ENCODE measurements at places on chromosomes 16 and 17.

DNA sequence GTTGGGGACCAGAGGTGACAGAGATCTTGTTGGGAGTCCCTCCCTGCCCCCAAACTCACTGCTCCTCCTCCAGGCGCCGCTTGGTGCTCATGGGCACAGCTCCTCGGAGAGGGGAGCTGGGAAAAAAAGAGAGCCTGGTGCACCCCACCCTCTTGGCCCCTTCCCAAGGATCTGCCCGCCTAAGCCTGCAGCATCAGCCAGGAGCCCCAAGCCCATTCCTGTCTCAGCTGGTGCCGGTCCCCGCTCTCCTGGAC is 400 bp downstream of the HCFC1R1 start:
- DNase-seq = no peak

DNA sequence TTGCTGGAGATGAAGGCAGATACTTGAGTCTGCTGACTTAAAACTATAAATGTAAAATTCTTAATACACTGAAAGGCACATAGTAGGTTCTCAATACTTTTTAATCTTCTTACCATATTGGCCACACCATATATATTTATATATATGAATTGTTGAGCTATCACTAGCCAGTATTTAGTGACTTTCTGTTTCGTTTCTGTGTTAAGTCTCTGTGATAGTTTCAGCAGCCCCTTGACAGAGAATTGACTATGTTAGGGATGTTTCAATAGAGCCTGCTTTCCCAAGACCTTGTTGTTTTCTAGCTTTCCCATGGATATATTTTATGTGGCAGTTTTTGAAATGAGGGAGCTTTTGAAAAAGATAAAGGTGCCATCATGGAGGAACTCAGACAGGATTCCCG is 206.5 kb upstream of the GOT2 start:
- DNase-seq = no peak

DNA sequence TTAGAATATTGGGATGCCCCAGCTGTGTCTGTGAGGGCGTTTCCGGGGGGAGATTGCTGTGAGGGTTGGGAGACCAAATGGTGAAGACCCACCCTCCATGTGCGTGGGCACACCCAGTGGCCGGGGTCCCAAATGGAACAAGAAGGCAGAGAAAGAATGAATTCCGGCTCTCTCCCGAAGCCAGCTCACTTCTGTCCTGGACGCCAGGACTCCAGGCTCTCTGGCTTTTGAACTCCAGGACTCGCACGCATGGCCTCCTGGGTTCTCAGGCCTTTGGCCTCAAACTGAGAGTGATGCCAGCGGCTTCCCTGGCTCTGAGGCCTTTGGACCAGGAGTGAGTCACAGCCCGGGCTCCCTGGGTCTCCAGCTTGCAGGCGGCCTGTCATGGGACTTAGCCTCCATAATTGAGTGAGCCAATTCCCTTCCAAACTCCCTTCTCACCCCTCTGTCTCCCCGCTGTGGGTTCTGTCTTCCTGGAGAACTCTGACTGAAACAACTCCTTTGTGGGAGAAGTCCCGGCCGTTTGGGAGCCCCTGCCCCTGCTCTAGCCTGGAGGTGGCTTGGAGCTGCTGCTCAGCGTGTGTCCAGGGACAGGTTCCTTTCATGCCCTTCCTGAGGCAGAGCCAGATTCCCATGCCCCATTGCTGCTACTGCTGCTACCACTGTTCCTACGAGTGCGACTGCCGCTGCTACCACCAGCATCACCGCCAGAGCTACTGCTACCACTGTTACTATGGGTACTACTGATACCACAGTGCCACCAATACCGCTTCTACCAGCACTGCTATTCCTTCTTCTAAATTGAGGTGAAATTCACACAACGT is 49.8 kb upstream of the CBX4 start:
- no peak for DNase-seq

GRCh38 chr16:79658301-79659033 is 57.9 kb upstream of the MAF start:
- DNase-seq = no peak

- no peak for DNase-seq
These were observed 368.0 kb downstream of the CPPED1 start for GRCh38 chr16:12435730-12436129.

GRCh38 chr17:50507871-50508572 is at the start of gene MYCBPAP:
Gene MYCBPAP, plus strand, starts transcription at chr17:50508439. Its CDS starts 236 bp downstream, at chr17:50508675.
- DNase-seq = peak; percentile 79

GRCh38 chr17:16918443-16918842 is 53.5 kb downstream of the TNFRSF13B start:
- no peak for DNase-seq

DNA sequence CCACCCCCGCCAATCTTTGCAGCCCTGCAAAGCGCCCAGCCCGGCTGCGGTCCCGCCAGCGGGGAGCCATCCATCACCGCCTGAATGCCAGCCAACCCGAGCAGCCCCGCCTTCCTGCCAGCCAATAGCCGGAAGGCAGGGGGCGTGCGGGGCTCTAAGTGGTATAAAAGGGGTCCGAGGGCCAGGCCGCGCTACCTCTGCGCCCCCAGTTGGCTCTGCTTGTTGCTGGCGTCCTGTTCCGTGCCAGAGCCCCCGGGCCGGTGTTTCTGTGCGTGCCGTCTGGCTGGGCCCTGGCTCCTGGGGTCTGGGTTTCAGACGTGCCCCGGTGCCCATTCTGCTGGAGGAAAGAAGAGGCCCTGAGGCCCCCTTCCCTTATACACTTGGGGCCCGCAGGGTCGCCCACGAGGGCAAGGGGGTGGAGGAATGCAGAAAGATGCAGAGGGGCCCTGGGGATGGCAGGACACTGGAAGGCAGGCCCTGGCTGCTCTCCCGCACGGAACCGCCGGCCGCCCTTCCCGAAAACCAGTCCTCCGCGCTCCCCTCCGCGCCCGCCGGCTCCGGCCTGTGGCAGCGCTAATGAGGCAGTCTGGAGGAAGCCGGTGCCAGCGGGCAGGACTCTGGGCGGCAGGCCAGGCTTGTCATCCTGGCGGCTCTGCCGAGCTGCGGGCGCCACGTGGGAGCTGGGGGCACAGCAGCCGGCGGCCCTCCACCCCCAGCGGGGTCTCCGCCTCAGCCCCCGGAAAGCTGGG is 14.0 kb downstream of the COPZ2 start:
- DNase-seq = peak; percentile 33

DNA sequence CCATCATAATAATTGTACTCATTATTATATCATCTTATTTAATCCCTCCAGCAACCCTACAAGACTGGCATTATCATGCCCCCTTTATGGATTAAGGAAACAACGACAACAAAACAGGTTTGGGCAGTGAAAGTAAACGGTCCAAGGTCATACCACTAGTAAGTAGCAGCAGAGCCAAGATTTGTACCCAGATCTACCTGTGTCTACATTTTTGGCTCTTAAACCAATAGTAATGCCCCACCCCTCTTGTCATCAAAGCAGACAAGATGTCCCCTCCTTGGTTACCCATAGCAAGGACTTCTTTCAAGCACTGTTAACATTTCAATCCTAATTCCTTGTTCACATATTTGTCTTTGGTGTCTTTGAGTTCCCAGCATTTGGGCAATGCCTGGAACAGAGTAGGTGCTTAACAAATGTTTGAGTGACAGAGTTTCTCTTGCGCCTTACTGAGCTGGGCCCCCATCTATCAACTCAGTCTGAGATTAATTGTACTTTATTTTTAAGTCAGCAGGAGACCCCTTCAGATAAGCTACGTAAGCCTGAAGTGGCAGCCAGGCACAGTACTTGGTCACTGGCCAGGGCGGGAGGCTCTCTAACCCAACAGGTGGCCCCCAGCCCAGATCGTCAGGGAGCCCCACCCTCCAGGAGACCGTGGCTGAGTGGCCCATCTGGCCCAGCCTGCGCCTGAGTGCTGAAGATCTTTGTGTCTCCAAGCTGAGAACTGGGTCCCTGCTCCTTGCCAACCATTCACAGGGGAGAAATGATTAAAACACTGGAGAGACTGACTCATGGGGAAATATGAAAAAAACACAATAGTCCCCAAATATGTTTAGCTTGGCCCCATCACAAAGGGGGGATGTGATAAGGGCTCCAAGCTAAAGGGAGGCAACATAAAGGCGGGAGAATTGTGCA is 75.8 kb downstream of the AXIN2 start:
- DNase-seq = no peak

- DNase-seq = peak; percentile 24
These were observed 14.4 kb downstream of the GUCY2D start for GRCh38 chr17:8016632-8017424.

GRCh38 chr16:70769761-70770160 is 31.2 kb downstream of the VAC14 start:
- no peak for DNase-seq

DNA sequence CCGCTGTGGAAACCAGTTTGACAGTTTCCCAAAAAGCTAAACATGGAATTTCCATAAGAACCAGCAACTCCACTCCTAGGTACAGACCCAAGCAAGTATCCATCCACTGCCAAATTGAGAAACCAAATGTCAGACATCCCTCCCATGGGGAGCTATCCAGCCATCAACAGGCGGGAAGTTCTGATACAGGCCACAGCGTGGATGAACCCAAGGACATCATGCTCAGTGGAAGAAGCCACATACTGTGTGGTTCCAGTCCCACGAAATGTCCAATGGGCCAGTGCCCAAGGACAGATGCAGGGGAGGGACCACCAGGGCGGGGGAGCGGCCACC is 12.6 kb upstream of the BAIAP2 start:
- DNase-seq = no peak

DNA sequence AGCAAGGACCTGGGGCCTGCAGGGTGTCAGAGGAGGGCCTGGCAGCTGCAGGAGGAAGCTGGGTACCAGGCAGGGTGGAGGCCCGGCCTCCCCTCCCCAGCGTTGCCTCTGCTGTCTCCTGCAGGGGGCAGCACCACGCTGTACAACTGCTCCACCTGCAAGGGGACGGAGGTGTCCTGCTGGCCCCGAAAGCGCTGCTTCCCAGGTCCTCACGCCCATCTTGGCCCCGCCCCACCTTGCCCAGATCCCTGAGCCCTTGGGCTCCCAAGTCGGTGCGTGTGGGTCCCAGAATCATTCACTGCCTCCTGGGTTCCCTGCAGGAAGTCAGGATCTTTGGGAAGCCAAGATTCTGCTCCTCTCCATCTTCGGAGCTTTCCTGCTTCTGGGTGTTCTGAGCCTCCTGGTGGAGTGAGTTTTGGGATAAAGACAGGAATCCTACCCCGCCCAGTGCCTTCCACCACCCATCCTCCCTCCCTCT is 1.2 kb downstream of the TMEM95 start:
- DNase-seq = peak; percentile 84

DNA sequence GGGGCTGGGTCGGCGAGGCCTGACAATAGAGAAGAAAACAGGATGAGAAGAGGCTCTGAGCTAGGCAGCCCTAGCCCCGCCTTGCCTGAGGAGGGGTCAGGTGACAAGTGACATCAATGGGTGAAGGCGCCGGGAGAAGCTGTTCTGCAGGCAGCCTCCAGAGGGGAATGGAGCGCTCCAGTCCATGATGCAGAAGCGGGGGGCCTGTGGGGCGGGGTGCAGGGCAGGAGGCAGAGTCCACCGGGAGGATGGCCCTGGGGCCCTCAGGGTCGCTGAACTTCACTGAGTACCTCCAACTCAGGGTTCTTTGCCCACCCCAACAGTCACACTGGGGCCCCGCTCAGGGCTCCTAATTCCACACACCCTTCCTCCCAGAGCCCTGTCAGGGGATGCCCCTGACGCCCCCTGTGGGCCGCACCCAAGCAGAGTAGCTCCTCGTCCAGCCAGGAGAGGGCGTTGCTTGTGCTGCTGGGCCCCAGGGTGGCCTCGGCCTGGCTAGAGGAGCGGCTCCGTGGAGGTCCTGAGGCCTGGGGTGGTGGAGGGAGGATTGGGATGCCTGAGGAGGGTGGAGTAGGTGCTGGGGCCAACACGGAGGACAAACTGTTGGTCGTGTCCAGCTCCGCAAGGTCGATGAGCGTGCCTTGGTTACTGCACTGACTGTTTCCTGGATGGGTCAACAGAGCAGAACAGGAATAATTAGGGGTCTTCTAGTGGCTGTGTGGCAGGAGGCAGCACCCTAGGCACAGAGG is 20.8 kb downstream of the GGA3 start:
- no peak for DNase-seq

GRCh38 chr16:86045591-86045971 is 146.6 kb downstream of the IRF8 start:
- no peak for DNase-seq

- DNase-seq = no peak
These were observed 121.9 kb upstream of the HS3ST2 start for GRCh38 chr16:22692034-22692433.

- DNase-seq = no peak
These were observed 15.2 kb downstream of the ANKRD40 start for GRCh38 chr17:50692448-50693035.

GRCh38 chr16:81616321-81617020 is 162.6 kb upstream of the PLCG2 start:
- peak; percentile 70 for DNase-seq

DNA sequence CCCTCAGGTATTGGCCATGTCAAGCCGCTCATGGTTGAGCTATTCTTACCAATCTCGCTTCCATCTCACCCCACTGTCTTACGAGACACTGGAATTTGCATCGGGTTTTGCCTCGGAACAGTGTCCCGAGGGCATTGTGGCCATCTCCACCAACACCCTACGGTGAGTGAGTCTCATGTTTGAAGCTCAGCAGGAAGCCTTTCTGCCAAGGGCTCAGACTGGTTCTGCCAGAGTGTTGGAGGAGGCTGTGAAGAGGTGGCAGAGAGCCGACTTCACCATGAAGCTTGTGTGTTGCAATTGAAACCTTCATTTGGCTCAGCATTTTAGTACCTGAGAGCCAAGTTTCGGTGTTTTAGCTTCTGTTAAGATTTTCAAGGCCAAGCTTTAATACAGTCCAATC is 38.0 kb downstream of the SF3B3 start:
- DNase-seq = no peak

DNA sequence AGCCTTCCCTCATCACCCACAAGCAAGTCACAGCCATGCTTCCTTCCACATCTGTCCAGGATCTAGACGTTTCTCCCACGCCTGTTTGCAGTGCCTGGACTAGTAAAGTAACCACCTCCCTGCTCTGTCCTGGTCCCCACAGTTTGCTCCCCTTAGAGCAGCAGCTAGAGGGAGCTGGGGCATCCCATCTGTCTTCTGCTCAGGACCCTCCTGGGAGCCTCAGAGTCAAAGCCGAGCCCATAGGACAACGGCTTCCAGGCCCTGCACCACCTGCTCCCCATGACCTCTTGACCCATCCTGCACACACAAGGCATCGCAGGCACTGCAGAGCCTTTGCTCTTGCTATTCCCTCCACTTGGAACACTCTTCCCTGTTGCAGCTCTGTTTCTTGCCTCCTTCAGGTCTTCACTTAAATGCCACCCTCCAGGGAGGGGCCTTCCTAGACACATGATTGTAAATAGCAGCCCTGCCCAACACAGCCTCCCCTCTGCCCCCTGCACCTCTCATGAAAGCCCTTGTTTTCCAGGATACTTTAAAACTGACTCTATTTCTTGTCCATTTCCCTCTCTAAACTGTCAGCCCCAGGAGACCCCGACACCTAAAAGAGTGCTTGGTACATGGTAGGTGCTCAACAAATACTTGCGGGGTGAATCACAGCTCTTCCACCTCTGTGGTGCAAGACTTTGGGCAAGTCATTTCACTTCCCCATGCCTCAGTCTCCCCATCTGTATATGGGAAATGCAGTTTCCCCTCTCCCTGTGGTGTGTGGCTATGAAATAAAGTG is 3.1 kb downstream of the NATD1 start:
- no peak for DNase-seq

- no peak for DNase-seq
These were observed 180.0 kb downstream of the BANP start for GRCh38 chr16:88131256-88131655.

- no peak for DNase-seq
These were observed 101.5 kb upstream of the CDH11 start for GRCh38 chr16:65223335-65223734.

GRCh38 chr16:3745751-3746355 is 28.5 kb upstream of the TRAP1 start:
- no peak for DNase-seq

- no peak for DNase-seq
These were observed 16.5 kb downstream of the PSME3IP1 start for GRCh38 chr16:57169327-57169726.

GRCh38 chr17:45223539-45224528 is 2.1 kb downstream of the FMNL1 start:
- DNase-seq = peak; percentile 60

Data from stimulated activated CD8-positive, alpha-beta memory T cell treated with anti-CD3 and anti-CD28 coated beads, Interleukin-2, amount 100 ng/mL, for 48 hours (primary cell).